Smooth muscle cell of the pulmonary artery (primary cell): ENCODE measurements at places on chromosomes 5 and 9. TPM values are rescaled to one million over a fixed set of nuclear protein-coding genes. Genes with fewer than 3 reads are reported as not detected.

Gene PCDHB5
- 0.36 and 2.2 TPM in 2 replicates for total RNA-seq

Gene FOXD4L6
- total RNA-seq, result 0.13 and 0.17 TPM in 2 replicates

Gene BRINP1
- 0.26 and 8.9 TPM in 2 replicates for total RNA-seq

Gene COL5A1
- 659 and 898 TPM in 2 replicates for total RNA-seq

Gene PCDHGA6
- total RNA-seq, result 5.3 and 6.7 TPM in 2 replicates

Gene SLC12A7
- 20.9 and 30.8 TPM in 2 replicates for total RNA-seq

Gene FST
- 175 and 189 TPM in 2 replicates for total RNA-seq

Gene CDX1
- 0.17 and 0.91 TPM in 2 replicates for total RNA-seq

Gene KIF4B
- under 0.01 TPM in 1 of 2 replicates, not detected in the other for total RNA-seq

Gene LAMC3
- 0.30 and 0.33 TPM in 2 replicates for total RNA-seq

Gene IFNA2
- total RNA-seq, result not detected in 2 replicates

Gene UAP1L1
- total RNA-seq, result 20.3 and 38.3 TPM in 2 replicates

Gene AGXT2
- total RNA-seq, result not detected in 2 replicates

Gene HTR4
- 0.07 and 3.3 TPM in 2 replicates for total RNA-seq

Gene FOXD1
- total RNA-seq, result 6.8 and 12.7 TPM in 2 replicates

Gene ADRA1B
- 0.26 and 0.43 TPM in 2 replicates for total RNA-seq

Gene SCGB3A2
- not detected in 2 replicates for total RNA-seq

Gene CHSY3
- 22.8 and 41.9 TPM in 2 replicates for total RNA-seq

Gene IL3
- not detected in 2 replicates for total RNA-seq

Gene ANKRD34B
- not detected in 2 replicates for total RNA-seq

Gene RNF208
- total RNA-seq, result 1.2 and 2.8 TPM in 2 replicates

Gene EIF4EBP3
- 1.4 and 2.6 TPM in 2 replicates for total RNA-seq

Gene ADCY2
- 0.07 TPM in 1 of 2 replicates, not detected in the other for total RNA-seq

Gene C1QTNF2
- 0.17 and 0.98 TPM in 2 replicates for total RNA-seq

Gene BTNL8
- not detected in 2 replicates for total RNA-seq

Gene SAXO1
- total RNA-seq, result under 0.01 TPM in 1 of 2 replicates, not detected in the other

Gene TSC1
- total RNA-seq, result 48.7 and 52.7 TPM in 2 replicates

Gene UBAC1
- 21.4 and 31.1 TPM in 2 replicates for total RNA-seq

Gene S1PR3
- total RNA-seq, result 9.9 and 25.4 TPM in 2 replicates
